ENCODE measurements at places on chromosomes 6 and 20. TPM values are rescaled to one million over a fixed set of nuclear protein-coding genes. Genes with fewer than 3 reads are reported as not detected.

GRCh38 chr6:14313248-14313647 is 195.7 kb downstream of the CD83 start:
- H3K4me1 ChIP-seq = peaks cover 71% of the 10 kb centered on the region
- H3K27me3 ChIP-seq = no peaks in the 10 kb centered on the region
- DNase-seq = peak; percentile 59
- peak overlapping the region; percentile 58 for H3K27ac ChIP-seq
- no peak overlapping the region for H3K4me3 ChIP-seq

DNA sequence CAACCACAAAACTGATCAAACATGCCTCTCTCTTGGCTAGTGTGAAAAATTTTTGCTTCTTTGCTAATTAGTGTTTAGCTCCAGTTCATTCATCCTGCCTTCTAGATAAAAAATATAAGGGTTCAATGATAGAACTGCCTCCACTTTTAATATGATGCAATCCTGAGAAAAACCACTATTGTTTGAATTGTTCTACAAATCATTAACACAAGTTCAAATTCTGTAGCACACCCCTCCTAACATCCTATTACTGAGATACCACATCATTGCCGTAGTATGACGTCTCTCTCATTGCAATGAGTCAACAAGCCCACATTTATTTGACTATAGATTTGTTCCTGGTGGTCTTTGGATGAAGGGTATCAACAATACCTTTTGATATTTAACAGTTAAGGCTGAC is 365.8 kb upstream of the OPRM1 start:
- no peaks in the 10 kb centered on the region for H3K36me3 ChIP-seq
- H3K4me3 ChIP-seq = no peak overlapping the region
- H3K27me3 ChIP-seq = no peaks in the 10 kb centered on the region
- no peak for DNase-seq
- H3K4me1 ChIP-seq = no peaks in the 10 kb centered on the region

GRCh38 chr6:79170431-79170830 is 64.1 kb downstream of the HMGN3 start:
- H3K27ac ChIP-seq = no peak overlapping the region
- no peaks in the 10 kb centered on the region for H3K36me3 ChIP-seq
- H3K27me3 ChIP-seq = no peaks in the 10 kb centered on the region
- H3K4me1 ChIP-seq = no peaks in the 10 kb centered on the region

DNA sequence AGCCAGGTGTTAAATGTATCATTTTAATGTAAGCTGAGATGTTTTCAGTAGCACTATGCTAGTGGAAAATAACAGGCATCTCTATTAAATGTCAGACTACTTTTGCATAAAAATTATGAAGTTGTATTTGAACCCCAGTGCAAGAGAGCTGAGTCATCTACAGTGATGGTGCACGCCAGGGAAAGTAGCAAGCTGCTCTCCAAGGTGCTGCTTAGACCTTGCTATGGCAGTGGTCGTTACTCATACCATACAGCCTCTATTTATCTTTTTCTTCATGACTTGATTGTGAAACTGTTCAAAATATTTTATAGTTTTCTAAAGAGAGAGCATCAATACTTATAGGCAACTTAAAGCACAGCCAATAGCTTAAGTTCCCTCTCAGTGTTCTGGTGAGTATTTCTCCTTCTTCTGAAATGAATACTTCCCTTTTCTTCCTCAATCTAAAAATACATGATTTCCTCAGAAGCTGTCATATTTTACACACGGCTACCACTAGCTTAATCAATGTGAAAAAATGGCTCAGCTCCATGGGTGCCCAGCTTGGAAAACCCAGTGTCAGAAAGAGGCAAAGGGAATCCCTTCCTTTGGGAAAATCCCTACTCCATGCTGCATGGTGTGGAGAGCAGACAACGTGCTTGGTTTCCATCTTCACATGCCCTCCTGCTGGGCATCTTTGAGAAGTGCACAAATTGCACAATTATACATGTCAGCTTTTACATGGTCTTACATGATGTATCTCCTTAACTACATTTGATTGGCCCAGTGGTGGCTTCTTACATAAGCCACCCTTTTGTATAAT is 105.6 kb downstream of the ELOVL4 start:
- H3K4me1 ChIP-seq = no peaks in the 10 kb centered on the region
- H3K27ac ChIP-seq = no peak overlapping the region
- no peak overlapping the region for H3K4me3 ChIP-seq
- no peaks in the 10 kb centered on the region for H3K27me3 ChIP-seq
- no peaks in the 10 kb centered on the region for H3K36me3 ChIP-seq

- H3K4me1 ChIP-seq = no peaks in the 10 kb centered on the region
- no peaks in the 10 kb centered on the region for H3K36me3 ChIP-seq
- H3K27me3 ChIP-seq = no peaks in the 10 kb centered on the region
- no peak overlapping the region for H3K4me3 ChIP-seq
These were observed 15.5 kb downstream of the TPD52L1 start for GRCh38 chr6:125169058-125169457.

GRCh38 chr6:92577077-92577719 is 842.2 kb downstream of the EPHA7 start:
- H3K4me1 ChIP-seq = no peaks in the 10 kb centered on the region
- H3K36me3 ChIP-seq = no peaks in the 10 kb centered on the region
- no peaks in the 10 kb centered on the region for H3K27me3 ChIP-seq
- DNase-seq = no peak

GRCh38 chr20:49283176-49283702 is 5.4 kb upstream of the ZNFX1 start:
- peak; percentile 20 for DNase-seq
- no peaks in the 10 kb centered on the region for H3K27me3 ChIP-seq
- H3K4me3 ChIP-seq = no peak overlapping the region
- peaks cover 46% of the 10 kb centered on the region for H3K4me1 ChIP-seq
- H3K36me3 ChIP-seq = peaks cover 24% of the 10 kb centered on the region

DNA sequence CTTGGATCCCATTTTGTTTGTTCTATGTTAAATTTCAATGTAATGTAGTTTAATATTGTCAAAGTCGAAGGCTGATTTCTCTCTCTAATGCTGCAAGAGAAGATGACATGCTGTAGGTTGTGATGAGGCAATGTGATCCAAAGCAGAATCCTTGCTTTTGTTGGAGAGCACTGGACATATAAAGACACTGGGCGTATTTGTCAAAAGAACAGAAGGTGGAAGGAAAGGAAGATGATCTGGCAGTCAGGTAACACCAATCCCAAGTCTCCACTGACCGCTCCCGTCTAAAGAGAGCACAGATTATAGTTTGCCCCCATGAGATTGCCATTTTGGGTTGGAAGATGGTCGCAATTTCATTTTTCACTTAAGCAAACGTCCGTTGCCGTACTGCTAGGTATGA is 935 bp upstream of the RFX6 start:
- peaks cover 16% of the 10 kb centered on the region for H3K4me1 ChIP-seq
- no peak overlapping the region for H3K4me3 ChIP-seq
- H3K27me3 ChIP-seq = peaks cover 15% of the 10 kb centered on the region
- no peak for DNase-seq

MAS1 gene
- not detected for total RNA-seq

NPEPL1 gene
- total RNA-seq = 34.3 TPM

TTLL9 gene
- 1.2 TPM for total RNA-seq

IP6K3 gene
- total RNA-seq = not detected

OXT gene
- 1.4 TPM for total RNA-seq

SEL1L2 gene
- total RNA-seq = not detected

All from B cell (primary cell).